IMR-90 (cell line): ENCODE measurements at places on chromosomes 11 and 22. TPM values are rescaled to one million over a fixed set of nuclear protein-coding genes. Genes with fewer than 3 reads are reported as not detected.

Gene PRR5
- total RNA-seq = 7.5 and 8.1 TPM in 2 replicates

DNA sequence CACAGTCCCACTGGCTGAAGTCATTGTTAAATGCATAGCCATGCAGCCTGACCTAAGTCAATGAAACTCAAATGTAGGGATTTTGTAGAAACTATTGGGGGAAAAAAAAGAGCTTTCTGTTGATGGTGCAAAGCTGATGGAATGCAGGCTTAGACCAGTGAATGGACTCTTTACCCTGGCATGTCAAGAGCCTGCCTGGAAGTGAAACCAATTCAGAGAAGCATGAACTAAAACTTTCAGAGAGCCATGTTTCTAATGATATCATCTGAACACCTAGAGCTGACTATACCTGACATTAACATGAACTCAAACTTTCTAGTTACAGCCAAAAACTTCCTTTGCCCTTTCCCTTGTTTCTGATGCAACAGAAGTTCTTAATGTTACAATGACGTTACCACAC is 89.0 kb downstream of the APIP start:
- H3K4me1 ChIP-seq = peaks cover 6% of the 10 kb centered on the region
- no peak overlapping the region for H3K27ac ChIP-seq
- DNase-seq = no peak

GRCh38 chr11:107275632-107276031 is 182.0 kb downstream of the CWF19L2 start:
- H3K36me3 ChIP-seq = no peaks in the 10 kb centered on the region
- H3K27ac ChIP-seq = no peak overlapping the region
- no peak overlapping the region for H3K4me3 ChIP-seq
- no peaks in the 10 kb centered on the region for H3K4me1 ChIP-seq

DNA sequence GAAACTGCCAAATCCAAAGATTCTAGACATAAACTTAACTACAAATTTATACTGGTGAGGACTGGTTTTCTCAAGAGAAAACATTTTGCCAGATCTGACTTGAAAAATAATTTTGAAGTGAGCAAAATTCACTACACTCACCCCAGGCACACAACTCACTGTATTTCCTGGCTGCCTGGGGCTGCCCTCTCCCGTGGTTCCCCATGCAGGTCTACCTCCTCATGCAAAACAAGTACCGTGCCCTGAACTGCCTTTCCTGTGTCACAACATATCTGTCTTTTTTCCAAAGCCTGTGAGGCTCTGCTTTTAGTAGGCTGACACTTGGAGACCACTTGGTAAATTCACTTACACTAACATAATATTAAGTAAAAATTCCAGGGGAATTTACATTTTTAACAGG is 76.4 kb downstream of the LIF start:
- H3K27ac ChIP-seq = no peak overlapping the region
- H3K4me3 ChIP-seq = no peak overlapping the region
- no peaks in the 10 kb centered on the region for H3K36me3 ChIP-seq
- DNase-seq = no peak
- H3K4me1 ChIP-seq = no peaks in the 10 kb centered on the region

- DNase-seq = no peak
- no peaks in the 10 kb centered on the region for H3K27me3 ChIP-seq
- no peaks in the 10 kb centered on the region for H3K36me3 ChIP-seq
- no peak overlapping the region for H3K27ac ChIP-seq
- H3K4me3 ChIP-seq = no peak overlapping the region
Observed at GRCh38 chr22:19867617-19868016, 12.9 kb upstream of the GNB1L start.

GRCh38 chr11:83119216-83119615 is 37.7 kb upstream of the PCF11 start:
- peak overlapping the region; percentile 54; the same call in 1 of the 2 replicates for H3K27ac ChIP-seq
- peaks cover 4% of the 10 kb centered on the region for H3K27me3 ChIP-seq
- peaks cover 14% of the 10 kb centered on the region for H3K4me1 ChIP-seq
- peak; percentile 11 for DNase-seq
- H3K36me3 ChIP-seq = no peaks in the 10 kb centered on the region

GRCh38 chr11:114159802-114160632 is 100.5 kb downstream of the ZBTB16 start:
- DNase-seq = peak; percentile 90
- H3K27me3 ChIP-seq = peaks cover 50% of the 10 kb centered on the region
- H3K4me1 ChIP-seq = peaks cover 16% of the 10 kb centered on the region; the same call in 1 of the 2 replicates
- no peaks in the 10 kb centered on the region for H3K36me3 ChIP-seq
